ENCODE measurements at places on chromosomes 2 and 18.

GRCh38 chr2:189601043-189601442 lies 20.5 kb upstream of the SLC40A1 start:
- no peak for DNase-seq

DNA sequence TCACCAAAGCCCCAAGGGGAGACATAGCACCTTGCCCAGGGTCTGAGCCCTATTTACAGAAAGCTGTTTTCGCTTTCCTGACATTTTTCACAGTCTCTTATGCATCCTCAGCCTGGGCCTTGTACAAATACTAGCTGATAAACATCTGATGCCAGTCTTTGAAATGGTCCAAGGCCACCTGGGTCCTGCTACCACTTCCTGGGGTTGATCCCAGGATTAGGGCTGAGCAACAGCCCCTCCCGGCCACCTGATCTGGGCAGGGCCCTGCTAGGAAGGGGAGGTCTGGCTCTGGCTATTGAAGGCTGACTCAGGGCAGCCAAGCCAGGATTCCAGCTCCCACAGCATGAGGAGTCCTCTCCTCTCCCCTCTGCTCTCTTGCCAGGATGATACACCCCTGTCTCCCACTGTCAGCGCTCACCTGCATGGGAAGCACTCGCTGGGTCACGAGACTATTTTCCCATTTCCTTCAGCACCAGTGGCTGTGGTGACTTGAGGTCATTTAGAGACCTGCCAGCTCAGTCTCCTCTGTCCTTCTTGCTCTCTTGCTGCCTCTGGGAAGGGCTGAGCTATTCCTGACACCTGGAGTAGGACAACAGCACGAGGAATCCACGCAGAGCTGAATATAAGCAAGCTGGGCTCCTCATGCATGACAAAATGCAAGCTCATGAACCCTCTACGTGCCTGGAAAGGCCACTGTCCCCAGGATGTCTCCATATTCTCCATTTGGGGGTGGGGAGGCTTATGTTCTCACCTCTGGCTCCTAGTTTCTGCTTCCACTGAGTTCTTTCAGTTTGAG lies 53.0 kb upstream of the LGALSL start:
- no peak for DNase-seq

- no peak for DNase-seq
Measured at GRCh38 chr2:25955869-25956535, 26.3 kb downstream of the KIF3C start.

DNA sequence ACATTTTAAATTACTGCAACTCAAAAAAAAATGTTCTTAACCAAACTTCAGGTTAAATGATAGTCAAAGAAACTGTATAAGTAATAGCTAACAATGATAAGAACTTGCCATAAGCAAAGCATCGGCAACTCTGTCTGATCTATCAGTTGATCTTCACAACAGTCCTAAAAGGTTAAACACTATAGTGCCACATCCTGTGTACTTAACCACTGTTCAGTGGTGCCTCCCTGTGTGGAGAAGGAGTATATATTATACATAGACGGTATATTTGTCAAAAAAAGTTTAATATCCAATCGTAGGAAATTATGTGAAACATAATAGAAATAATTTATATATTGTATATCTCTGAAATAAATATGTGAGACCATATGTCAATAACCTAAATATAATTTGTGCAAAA lies 13.0 kb downstream of the DTNA start:
- DNase-seq = no peak

GRCh38 chr2:105669384-105669891 lies 75.3 kb upstream of the NCK2 start:
- no peak for DNase-seq

DNA sequence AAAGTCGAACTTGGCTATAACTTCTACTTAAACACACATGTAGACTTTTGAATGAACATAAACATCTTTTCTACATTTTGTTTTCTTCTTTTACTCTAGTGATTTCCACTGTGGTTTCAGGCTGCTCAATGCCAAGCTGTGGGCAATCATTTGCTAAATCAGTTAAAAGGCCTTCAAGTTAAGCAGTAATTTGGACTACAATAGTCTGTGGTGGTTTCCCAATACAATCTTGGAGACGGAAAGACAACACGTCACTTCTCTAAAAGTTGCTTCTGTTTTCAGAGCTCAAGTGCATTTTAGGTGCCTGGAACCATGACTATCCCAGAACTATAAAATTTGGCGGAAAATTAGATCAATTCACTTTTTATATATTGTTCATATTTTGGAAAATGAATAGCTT lies 69.4 kb downstream of the TXNL1 start:
- no peak for DNase-seq

DNA sequence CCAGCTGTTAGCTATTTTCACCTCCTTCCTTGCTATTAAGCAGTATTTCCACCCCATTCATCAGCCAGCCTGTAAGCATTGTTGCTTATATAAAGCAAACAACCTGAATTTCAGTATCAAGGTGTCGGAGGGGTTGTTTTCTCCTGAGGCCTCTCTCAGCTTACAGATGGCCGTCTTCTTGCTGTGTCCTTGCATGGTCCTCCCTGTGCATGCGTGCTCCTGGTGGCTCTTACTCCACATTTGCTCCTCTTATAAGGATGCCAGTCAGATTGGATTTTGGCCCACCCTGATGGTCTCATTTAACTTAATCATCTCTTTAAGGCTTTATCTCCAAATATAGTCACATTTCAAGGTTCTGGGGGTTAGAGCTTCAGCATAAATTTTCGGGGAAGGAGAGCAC lies 2.6 kb downstream of the MAIP1 start:
- DNase-seq = no peak

DNA sequence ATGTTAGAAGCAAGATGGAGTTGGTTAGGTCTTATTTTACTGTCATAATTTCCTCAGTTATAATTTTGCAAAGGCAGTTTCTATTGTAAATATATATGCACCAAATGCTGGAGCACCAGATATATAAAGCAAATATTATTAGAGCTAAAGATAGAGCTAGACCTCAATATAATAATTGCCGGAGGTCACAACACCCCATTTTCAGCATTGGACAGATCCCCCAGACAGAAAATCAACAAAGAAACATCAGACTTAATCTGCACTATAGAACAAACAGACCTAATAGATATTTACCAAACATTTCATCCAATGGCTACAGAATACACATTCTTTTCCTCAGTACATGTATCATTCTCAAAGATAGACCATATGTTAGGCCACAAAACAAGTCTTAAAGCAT lies 115.2 kb downstream of the CABYR start:
- DNase-seq = no peak

GRCh38 chr2:73104933-73105332 lies 7.8 kb downstream of the RAB11FIP5 start:
- DNase-seq = no peak

- DNase-seq = no peak
Measured at GRCh38 chr2:157839822-157840221, 36.3 kb downstream of the ACVR1 start.

DNA sequence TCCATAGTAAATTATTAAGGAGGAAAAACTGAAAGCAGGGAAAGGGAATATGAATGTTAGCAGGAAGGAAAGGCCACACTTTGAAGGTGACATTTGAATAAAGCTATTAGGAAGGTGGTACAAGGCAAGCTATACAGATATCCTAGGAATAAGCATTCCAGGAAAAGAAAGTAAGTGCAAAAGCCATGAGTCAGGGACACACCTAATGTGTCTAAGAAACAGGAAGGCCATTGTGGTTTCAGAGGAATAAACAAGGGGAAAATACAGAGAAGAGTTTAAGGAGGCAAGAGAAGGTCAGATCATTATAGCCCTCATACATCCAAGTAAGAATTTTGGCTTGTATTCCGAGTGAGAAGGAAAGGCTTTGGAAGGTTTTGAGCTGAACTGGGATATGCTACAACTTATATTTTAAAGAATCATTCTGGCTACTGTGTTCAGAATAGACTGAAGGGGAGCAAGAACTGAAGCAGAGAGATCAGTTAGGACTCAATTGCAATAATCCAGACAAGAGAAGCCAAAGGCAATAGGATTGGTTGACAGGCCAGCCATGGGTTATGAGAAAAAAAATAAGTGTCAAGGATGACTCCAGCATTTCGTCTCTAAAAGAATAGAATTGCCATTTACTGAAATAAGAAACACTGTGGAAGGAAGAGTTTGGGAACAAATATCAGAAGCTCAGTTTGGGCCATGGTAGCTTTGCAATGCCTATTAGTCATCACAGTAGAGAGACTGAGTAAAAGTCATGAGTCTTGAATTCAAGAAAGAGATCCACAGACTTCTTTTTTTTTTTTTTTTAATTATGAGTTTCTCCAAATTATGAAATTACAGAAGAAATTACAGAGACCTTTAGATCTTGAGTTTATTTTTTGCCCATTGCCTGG lies 11.3 kb downstream of the RAD51AP2 start:
- DNase-seq = no peak

DNA sequence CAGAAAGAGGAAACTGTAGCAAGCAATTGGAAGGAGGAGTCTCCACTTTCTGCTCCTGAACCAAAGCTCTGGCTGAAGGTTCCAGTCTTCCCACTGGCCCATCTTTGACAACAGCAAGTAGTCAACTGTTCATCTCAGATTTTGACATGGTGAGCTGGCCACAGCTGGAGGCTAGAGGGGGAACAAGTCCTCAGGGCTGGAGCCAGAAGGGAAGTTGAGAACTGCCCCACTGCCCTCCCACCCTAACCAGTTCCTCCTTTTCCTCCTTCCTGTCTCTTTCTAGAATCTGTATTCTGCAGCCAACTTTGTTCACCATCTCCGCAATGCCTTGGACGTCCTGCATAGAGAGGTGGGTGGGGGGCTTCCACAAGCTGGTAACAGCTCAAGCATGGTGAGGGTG lies 105.8 kb downstream of the PLB1 start:
- no peak for DNase-seq

GRCh38 chr2:223894009-223894408 lies 51.1 kb downstream of the WDFY1 start:
- peak; percentile 56 for DNase-seq

- DNase-seq = no peak
Measured at GRCh38 chr2:239566995-239567568, 166.3 kb upstream of the HDAC4 start.

DNA sequence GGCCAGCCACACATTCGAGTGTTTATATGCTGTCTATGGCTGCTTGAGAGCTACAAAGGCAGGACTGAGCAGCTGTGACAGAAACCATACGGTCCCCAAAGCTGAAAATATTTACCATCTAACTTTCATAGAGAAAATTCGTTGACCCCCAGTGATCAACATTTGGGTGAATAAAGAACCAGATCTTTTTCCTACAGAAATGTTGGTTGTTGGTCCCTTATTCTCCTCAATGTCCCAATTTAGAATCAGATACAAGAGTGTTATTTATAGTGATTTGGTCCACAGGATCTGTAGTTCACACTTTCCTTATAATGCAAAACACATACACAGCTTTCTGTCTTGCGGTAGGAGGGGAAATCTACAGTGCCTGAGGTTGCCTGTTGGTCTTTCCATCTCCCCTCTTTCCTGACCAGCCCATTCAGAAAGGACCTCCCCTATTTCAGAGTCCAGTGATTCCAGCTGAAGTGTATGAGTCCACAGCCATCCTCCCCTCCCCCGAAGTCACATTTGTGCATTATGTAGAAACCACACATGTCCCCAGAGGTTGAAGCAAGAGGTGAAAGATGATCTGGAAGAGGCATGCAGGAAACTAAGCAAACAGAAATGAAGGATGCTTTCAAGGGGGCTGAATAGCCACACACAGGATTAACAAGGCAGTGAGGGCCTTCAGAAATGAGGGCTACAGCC lies 61.9 kb downstream of the SPRED2 start:
- DNase-seq = no peak

- no peak for DNase-seq
Measured at GRCh38 chr2:101111917-101112771, 39.0 kb downstream of the TBC1D8 start.

All from germinal center (tissue), 1 donor.